ENCODE measurements at places on chromosomes 6 and 20.

DNA sequence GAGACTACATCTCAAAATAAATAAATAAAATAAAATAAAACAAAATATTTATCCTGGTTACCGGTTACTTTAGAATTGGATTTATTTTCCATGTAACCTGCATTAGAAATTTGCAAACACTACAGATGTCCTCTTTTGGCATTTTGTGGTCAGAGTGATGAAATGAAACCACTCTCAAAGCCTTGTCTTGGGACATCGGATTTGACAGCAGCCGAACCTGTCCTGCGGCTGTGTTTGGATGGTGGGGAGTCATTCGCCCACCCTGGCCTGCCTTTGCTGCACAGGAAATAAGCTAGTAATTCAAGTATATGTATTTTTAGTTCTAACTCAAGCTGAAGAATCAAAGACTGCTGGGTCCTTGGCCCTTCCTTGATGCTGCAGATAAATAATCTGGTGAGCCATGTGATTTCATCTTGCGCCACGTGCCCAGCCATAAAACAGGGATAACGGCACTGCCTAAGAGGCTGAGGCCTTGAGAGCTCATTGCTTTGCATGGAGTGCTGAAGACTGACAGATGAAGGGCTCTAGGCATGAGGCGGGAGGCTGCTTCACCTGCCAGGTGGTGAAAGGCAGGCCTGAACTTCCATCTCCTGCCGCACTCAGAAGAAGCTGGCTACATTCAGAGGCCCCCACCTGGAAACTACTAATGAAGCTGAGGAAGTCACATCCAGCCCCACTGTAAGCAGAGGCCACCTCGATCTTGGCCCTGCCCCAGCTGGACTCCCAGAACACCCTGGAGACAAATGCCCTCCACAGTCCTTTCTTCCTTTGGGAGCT lies 76.9 kb downstream of the NOL4L start:
- no peak for DNase-seq

GRCh38 chr6:151493804-151494234 lies at the start of gene CCDC170:
TSS of gene CCDC170 (plus strand) at chr6:151494017. CDS start at chr6:151494129, 112 bp downstream.
- no peak for DNase-seq

- no peak for DNase-seq
Observed at GRCh38 chr6:31468311-31468710, 29.6 kb upstream of the MICB start.

GRCh38 chr6:26195376-26195923 lies 108.2 kb downstream of the HFE start:
- peak; percentile 92 for DNase-seq

DNA sequence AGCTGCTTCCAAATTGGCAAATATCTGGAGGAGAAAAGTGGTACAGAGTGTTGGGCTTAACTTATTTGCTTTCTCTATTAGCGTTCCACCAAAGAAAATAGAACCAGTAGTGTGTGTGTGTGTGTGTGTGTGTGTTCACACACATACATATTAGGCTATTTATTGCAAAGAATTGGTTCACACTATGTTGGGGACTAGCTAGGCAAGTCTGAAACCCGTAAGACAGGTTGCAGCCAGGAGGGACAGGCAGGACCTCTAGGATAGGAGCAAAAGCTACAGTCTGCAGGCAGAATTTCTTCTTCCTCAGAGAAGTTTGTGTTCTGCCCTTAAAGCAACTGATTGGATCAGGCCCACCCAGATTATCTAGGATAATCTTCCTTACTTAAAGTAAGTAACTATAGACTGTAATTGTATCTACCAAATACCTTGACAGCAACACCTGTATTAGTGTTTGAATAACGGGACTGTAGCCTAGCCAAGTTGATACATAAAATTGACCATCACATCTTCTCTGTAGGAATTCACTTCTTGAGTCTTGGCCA lies 12.8 kb downstream of the KCTD20 start:
- DNase-seq = no peak

GRCh38 chr20:33832103-33832804 lies 21.1 kb downstream of the CHMP4B start:
- no peak for DNase-seq

- no peak for DNase-seq
Observed at GRCh38 chr6:150511313-150511712, 88.4 kb upstream of the PLEKHG1 start.
